ENCODE measurements at places on chromosomes 6 and 20. TPM values are rescaled to one million over a fixed set of nuclear protein-coding genes. Genes with fewer than 3 reads are reported as not detected.

GABRR2 gene
- total RNA-seq = 1.0 TPM

RFX6 gene
- total RNA-seq = not detected

TPBG gene
- not detected for total RNA-seq

MLIP gene
- not detected for total RNA-seq

MROH8 gene
- 1.1 TPM for total RNA-seq

SLC26A8 gene
- total RNA-seq = not detected

OTOR gene
- not detected for total RNA-seq

HCK gene
- 0.22 TPM for total RNA-seq

PRSS16 gene
- 0.98 TPM for total RNA-seq

POU5F1 gene
- not detected for total RNA-seq

CALHM6 gene
- 29.2 TPM for total RNA-seq

GCNT2 gene
- total RNA-seq = 3.0 TPM

TNFRSF21 gene
- total RNA-seq = 3.5 TPM

CFB gene
- total RNA-seq = 0.21 TPM

FAM162B gene
- total RNA-seq = not detected

EYA4 gene
- not detected for total RNA-seq

DNA sequence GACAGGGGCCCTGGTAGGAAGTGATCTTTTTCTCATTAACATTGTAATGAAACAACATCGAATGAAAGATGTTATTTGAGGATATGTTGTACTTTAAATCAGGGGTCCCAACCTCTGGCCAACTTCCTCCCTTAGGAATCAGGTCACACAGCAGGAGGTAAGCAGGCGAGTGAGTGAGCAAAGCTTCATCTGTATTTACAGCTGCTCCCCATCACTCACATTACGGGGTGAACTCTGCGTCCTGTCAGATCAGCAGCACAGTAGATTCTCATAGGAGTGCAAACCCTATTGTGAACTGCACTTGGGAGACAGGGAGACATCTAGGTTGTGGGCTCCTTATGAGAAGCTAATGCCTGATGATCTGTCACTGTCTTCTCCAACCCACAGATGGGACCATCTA, 19.9 kb downstream of the EPM2A start:
- DNase-seq = no peak

- DNase-seq = no peak
Observed at GRCh38 chr6:131398176-131398575, 174.8 kb upstream of the ARG1 start.

DNA sequence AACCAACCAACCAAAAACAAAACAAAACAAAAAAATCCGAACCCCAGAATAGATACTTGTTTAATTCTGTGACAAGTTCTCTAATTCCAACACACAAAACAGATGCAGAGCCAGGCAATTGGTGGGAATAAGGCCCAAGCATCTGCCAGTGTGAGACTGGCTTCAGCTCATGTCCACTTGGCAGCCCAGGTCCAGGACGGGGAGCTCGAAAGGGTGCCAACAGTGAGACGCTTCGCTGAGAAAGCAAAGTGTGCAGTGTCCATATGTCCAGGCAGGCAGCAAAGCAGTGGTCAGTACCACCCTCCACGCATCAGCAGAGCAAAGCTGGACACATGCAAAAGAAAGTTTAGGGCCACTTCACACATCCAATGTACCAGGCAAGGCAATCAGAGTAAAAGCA, 102.9 kb downstream of the RALGAPA2 start:
- DNase-seq = no peak

GRCh38 chr20:64188682-64189529, 24.7 kb downstream of the MYT1 start:
- DNase-seq = no peak

DNA sequence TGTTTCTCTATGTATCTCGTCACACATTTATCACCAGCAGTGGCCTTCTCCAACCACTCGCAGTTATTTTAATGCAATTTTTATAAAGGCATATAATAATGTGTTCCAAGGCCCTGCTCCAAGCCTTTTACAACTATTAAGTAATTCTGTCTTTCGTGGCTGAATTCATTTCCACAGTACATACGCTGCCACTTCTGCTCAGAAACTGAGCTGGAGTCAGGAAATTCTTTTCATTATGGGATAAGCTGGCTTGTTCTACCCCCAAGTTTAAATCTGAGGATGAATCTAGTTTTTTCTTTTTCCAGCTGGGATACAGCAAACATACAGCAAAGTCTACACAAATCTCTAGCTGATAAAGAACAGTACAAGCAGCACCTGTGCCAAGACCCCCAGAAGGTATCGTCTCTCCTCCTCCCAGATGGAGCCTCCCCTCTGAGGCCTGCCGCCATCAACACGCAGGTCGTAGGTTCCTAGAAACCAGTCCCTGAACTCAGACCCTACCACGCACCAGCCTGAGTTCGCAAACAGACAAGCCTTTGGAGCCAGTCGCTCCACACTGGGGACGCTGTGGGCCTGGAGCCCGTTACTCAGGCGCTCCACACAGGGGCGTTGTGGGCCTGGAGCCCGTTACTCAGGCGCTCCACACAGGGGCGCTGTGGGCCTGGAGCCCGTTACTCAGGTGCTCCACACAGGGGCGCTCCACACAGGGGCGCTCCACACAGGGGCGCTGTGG, 263.5 kb downstream of the THBS2 start:
- DNase-seq = no peak

- DNase-seq = no peak
Observed at GRCh38 chr6:15386756-15387112, 140.9 kb downstream of the JARID2 start.

GRCh38 chr20:10412591-10413408, 21.2 kb downstream of the MKKS start:
- DNase-seq = no peak

GRCh38 chr6:76792394-76792793, 670.9 kb downstream of the HTR1B start:
- DNase-seq = no peak

- DNase-seq = no peak
Observed at GRCh38 chr6:36626636-36627035, 32.5 kb downstream of the SRSF3 start.

DNA sequence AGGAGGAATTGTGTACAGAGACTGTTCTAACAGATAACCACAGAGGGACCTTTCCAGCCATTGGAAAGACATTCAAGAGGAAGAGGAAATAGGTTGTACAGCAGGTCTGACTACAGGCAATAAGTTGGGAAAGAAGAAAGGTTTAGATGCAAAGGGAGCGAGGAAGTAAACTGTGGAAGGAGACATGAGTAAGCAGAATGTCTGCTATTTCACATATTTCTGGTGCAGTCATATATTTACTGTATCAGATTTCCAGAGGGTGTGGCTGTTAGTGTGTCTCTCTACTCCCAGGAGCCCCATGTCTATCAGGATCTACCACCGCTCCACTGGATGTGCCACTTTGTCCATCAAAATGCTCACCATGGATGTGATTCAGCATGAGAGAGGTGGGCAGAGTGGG, 25.9 kb downstream of the MRS2 start:
- no peak for DNase-seq

DNA sequence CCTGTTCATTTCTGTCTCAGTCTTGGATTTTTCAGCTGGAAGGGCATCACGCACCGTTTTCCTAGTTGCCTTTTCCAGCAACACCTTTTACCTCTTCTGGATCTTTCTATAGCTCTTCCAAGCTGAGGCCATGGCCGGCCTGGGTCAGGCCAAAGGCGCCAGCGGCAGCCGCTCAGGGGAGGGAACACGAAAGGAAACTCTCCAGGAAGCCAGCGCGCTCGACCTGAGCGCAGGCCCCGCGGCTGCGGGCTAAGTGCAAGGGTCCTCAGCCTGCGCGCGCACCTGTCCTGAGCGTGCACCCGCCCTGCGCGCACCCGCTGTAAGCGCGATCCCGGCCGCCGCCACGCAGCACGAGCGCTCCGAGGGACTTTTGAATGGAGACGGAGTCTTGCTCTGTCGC, 43.8 kb upstream of the TMEM181 start:
- no peak for DNase-seq

- no peak for DNase-seq
Observed at GRCh38 chr6:35376281-35376680, 33.9 kb downstream of the PPARD start.

GRCh38 chr6:31143148-31143547, 4.3 kb upstream of the PSORS1C2 start:
- no peak for DNase-seq

- no peak for DNase-seq
Observed at GRCh38 chr6:47130086-47130485, 88.0 kb upstream of the ADGRF1 start.

- DNase-seq = peak; percentile 38
Observed at GRCh38 chr6:35496841-35497570, at the start of gene TEAD3. TSS of gene TEAD3 (minus strand) at chr6:35497079.

GRCh38 chr20:46872328-46873211, 22.1 kb upstream of the EYA2 start:
- DNase-seq = no peak

DNA sequence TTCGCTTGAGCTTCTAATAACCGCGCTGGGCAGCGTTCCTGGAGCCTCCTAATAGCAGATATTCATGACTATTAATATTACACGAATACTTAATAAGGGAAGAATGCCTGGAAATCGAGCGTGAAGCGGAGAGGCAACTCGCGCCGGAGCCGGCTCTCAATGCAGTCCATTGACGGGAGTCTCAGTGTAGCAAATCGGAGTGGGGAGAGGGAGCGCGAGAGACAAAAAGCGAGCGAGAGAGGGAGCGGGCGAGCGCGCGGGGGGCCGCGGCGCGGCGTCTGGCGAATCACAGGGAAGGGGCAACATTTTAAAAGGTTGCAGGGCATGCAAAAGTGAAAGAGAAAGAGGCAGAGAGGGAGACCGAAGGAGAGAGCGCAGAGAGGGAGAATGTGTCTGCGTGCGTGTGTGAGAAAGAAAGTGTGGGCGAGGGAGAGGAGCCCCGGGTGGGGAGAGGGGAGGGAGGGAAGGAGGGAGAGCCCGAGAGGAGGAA, 2.9 kb downstream of the TFAP2A start:
- DNase-seq = peak; percentile 38

DNA sequence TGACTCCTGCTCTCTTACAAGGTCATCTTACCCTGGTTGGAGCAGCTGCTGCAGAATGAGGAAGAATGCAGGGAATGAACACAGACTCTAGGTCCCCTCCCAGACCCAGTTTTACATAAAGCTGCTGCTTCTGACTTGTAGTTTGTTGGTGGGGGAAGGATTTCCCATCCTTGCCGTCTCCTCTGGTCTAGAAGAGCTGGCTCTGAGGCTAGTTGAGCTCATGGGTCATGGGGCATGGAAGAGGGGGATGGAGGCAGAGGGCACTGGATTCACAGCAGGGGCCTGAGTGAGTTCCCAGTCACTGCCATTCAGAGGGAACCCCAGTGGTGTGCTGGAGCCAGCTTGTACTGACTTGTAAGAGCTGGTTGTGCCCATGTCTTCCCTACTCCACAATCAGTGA, 9.2 kb upstream of the GUCA1A start:
- DNase-seq = no peak

GRCh38 chr20:53828088-53828681, 234.5 kb upstream of the ZNF217 start:
- no peak for DNase-seq

DNA sequence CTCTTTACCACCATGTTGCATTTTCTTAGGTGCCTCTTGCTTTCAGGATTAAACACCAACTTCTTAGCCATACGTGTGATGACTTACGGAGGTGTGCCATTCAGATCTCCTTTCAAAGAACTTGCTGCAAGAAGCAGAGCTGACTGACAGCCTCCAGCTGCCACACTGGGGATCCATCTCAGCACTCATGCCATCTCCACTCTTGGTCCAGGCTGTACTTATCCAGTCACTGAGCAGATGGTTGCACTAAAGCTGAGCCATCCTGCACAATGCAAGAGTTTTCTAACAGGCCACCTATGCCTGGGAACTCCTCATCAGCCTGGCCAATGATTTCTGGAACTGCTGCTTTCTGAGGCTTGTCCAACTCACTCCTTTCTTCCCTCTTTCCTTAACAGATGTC, 31.4 kb upstream of the KIF6 start:
- DNase-seq = no peak

DNA sequence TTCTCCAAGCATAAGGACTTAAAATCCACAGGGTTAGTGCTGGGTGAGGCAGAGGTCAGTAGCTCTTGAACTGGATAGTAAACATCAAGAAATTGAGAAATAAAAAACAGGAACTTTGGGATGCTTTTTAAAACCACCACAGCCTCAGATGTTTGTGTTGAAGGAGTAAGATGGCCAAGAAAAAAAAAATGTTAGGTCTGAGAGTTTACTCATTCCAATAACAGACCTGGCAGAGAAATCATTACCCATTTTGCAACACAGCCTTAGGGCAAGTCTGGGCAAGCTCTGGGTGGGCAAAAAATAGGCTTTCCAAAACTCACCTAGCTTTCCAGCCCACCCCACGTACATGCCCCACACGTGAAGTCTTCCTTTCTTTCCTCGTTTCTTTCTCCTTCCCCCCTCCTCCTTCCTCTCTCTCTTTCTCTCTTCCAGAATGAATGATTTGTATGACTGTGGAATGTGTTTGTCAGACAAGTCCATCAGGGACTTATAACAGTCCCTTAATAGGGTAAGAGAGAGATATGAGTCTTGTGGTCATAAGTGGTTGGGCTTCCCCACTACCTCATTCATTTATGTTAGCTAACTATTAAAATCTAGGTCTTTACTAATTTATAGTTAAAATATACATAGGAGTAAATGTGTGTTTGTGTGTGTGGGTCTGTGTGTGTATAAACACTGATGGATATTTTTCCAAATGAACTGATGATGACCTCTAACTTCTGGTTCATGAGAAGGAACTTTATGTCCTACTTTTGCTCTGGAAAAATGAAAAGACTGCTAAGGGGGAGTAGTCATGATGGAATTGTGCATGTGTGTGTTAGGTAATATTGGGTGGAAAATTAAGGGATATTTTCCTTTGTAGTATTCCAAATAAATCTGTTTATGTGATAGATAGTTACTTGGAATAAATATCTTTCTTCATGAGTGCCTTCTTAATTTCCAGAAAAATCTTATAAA, 18.0 kb upstream of the DSE start:
- DNase-seq = no peak

DNA sequence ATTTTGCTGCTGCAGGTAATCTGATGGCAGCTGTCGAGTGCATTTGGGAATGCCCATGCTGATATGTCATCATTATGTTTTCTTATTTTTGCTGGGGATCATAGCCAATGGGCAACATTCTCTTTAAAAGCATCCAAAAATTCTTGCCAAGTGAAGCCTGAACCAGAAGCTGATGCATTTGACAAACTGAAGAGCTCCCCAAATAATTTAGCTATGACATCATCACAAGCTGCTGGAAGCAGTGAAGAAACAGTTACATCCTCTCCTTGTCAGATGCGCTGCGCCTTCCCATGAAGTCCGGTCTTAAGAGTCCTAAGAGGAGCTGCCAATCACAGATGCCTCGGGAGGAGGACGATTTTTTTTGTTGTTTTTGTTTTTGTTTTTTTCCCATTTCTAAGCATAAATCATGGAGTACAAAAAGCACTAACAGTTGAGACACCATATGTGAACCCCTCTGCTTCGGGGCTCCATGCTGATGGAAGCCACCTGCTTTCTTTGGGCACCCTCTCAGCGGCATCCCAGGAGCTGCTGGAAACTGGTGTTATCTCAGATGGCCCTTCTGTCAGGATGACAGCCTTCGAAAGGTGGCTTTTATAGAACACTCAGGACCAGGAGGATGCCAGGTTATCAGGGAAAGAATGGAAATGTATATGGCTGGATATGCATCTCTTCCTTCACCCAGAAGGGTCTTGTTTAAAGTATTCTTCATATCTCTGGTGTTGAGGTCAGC, 56.1 kb upstream of the FOXQ1 start:
- no peak for DNase-seq
